ENCODE measurements at places on chromosomes 6 and 20. TPM values are rescaled to one million over a fixed set of nuclear protein-coding genes. Genes with fewer than 3 reads are reported as not detected.

DNA sequence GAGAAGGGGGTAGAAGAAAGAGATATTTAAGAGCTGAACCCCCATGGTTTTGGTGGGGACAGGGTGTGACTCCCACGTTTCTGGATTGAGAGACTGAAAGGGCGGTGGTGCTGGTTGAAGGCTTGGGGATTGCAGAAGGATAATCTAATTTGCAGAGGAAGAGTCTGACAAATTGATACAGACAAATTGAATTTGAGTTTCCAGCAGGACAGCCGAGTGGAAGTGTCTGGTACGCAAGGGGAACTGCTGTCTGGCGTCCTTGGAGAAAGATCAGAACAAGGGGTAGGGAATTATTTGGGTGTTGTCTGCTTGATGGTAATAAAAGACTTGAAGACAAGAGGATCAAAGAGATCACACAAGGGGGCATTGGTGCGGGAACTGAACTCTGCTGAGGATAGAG is 40.5 kb upstream of the MDGA1 start:
- DNase-seq, result no peak

The RING1 gene
- polyA plus RNA-seq, result 55.4 TPM

The WFDC12 gene
- not detected for polyA plus RNA-seq

The RNF39 gene
- 1.3 TPM for polyA plus RNA-seq

The SEMG1 gene
- polyA plus RNA-seq, result not detected

DNA sequence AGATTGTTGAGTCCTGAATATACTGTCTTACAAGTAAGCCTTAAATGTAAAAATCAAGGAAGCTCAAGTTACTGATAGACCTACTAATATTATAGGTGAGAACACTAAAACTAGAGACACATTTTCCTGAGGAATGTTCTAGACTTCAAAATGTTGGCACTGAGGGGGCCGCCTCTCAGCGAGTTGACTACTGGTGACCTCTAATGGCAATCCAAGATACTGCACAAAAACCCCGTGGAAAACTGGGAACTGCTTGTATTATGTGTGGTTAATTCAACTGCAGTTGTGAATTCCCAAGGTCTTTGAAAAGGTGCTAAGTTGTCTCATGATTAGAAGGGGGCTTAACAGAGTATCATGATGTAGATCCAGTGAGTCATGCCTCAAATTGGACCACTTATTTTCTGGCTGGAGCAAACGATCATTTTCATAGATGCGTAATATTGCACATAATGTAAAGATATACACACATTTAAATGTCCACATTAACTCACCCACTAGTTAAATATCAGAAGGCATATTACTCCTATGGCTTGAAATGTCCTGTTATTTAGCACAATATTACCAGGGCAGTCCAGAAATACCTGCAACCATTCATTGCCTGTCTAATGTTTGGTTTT is 336.2 kb downstream of the FOXA2 start:
- DNase-seq, result no peak

GRCh38 chr6:96075826-96076225 is 60.1 kb downstream of the FUT9 start:
- DNase-seq, result no peak

The DSE gene
- polyA plus RNA-seq, result 42.2 TPM

The SLC13A3 gene
- polyA plus RNA-seq, result 17.6 TPM

- DNase-seq, result no peak
These were observed 20.8 kb downstream of the TMEM14A start for GRCh38 chr6:52691718-52692117.

- DNase-seq, result no peak
These were observed 297.7 kb upstream of the MANEA start for GRCh38 chr6:95279616-95280015.

DNA sequence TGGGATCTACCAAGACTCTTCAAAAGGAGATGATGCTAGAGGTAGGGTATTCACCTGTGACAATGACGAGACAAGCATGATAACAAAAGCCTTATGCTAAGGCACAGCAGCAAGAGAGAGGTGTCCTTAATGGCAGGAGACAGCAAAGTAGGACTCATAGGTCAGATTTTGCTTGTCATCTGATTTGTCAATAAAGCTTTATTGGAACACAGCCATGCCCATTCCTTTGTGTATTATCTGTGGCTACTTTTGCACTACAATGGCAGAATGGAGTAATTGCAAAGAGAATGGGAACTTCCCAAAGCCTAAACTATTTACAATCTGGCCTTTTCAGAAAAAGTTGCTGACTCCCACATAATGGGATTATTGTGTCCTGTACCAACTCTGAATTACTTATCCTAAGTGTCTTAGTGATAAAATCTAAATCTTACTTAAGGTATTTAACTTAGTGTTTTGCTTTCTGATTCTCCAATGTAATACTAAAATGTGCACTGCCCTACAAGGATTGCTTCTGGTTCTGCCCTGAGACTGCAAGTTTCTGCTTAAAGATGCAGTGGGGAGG is 221.6 kb downstream of the CDC5L start:
- no peak for DNase-seq

DNA sequence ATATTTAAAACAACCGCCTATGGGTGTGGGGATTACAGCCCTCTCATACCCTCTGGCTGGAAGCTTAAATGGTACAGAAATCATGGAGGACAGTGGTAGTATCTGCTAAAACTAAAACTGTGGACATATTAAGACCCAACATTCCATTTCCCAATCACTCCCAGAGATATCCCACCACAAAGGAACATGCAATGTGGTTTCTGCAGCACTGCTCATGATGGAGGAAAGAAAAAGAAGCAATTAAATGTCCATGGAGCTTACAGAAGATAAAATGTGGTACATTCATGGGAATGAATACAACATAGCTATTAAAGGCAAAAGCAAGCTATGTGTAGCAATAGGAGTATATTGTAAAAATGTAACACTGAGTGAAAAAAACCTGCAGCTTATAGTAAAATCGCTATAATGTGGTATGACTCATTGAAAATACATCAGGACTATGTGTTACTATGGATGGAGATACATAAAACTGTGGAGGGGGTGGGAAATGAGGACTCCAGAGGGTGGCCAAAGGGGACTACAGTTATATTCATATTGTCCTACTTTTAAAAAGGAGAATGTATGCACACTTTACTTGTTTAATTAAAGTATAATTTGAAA is 22.9 kb upstream of the NNAT start:
- no peak for DNase-seq

- DNase-seq, result no peak
These were observed 19.3 kb downstream of the SLC13A3 start for GRCh38 chr20:46631874-46632446.

- DNase-seq, result no peak
These were observed 14.1 kb upstream of the CPNE5 start for GRCh38 chr6:36853325-36853724.

Measured in right renal cortex interstitium (tissue), 3 donors.